PC-9 (cell line): ENCODE measurements at places on chromosomes 1 and 21.

DNA sequence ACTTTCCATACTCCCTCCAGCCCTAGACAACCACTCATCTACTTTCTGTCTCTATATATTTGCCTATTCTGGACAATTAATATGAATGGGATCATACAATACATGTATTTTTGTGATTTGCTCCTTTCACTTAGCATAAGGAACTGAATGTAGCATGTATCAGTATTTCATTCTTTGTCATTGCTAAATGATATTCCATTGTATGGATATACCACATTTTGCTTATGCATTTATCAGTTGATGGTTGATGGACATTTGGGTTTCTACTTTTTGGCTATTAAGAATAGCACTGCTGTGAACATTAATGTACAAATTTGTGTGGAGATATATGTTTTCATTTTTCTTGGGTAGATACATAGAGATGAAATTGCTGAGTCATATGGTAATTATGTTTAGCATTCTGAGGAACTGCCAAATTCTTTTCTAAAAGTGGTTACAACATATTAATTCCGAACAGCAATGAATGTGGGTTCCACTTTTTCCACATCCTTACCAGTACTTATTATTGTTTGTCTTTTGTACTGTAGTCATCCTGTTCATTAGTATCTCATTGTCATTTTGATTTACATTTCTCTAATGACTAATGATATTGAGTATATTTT, 121.0 kb downstream of the LRRC40 start:
- H3K27ac ChIP-seq: no peak overlapping the region
- H3K4me3 ChIP-seq: no peak overlapping the region
- H3K36me3 ChIP-seq: no peaks in the 10 kb centered on the region
- no peaks in the 10 kb centered on the region for H3K27me3 ChIP-seq

DNA sequence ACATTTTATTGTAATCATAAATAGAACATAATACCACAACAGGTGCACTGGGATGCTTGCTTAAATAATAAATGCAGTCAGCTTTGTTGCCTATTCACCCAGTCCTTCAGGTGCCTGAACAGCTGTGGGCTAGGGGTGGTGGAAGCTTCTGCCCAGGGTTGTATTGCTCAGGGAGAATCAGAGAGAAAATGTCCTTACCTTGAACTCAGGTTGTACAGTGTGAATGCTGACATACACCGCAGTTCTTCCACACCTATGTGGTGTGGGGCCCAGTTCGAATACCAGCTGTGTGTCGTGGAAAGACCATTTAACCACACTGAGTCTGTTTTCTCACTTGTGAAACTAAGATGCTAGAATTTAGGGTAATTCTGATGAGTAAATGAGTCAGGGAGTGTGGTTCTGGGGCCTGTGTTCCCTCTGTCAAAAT, 115.7 kb upstream of the ATP1A1 start:
- no peak overlapping the region for H3K4me3 ChIP-seq
- peaks cover 20% of the 10 kb centered on the region for H3K4me1 ChIP-seq
- no peak for DNase-seq
- H3K27me3 ChIP-seq: no peaks in the 10 kb centered on the region

DNA sequence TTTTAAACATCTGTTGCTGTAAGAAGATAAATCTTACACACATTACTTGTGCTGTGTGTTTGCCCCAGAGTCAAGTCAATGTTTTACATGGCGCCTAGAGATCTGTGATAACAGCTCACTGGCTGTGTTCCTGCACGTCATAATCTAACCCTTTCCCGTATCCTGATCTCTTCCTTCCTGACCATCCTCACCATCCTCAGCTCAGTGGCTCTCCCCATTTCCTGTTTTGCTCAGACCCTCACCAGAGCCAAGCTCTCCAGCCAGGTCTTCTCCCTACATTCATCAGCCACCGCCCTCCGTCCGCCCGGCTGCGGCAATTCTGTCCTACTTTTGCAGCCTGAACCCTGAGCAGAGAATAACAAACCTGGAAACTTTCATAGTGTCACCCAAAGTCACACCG, 824.7 kb downstream of the USP25 start:
- no peak overlapping the region for H3K27ac ChIP-seq
- H3K27me3 ChIP-seq: no peaks in the 10 kb centered on the region
- H3K36me3 ChIP-seq: no peaks in the 10 kb centered on the region

- H3K4me1 ChIP-seq: no peaks in the 10 kb centered on the region
Observed at GRCh38 chr1:154749078-154749760, 120.9 kb downstream of the KCNN3 start.
